ENCODE measurements at places on chromosomes 11 and 22.
A peak's percentile ranks its signal among the peaks of the same experiment; 100 is the strongest.

DNA sequence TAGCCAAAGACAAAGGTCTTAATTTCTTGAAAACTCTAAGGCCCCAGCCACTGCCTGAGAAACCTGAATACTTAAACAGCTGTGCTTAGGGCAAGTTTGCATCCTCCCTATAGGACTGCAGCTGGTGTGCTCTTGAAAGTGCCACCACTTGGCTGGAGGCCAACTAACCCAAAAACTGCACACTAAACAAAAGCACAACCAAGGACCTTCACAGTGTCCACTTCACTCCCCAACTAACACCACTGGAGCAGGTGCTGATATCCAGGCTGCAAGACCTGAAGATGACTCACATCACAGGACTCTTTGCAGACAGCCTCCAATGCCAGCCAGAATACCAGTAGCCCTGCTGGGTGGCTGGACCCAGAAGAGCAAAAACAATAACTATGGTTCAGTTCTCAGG, 357.7 kb upstream of the ARHGAP42 start:
- no peak for DNase-seq

GRCh38 chr11:44804449-44805437, 78.0 kb downstream of the TSPAN18 start:
- no peak for DNase-seq

DNA sequence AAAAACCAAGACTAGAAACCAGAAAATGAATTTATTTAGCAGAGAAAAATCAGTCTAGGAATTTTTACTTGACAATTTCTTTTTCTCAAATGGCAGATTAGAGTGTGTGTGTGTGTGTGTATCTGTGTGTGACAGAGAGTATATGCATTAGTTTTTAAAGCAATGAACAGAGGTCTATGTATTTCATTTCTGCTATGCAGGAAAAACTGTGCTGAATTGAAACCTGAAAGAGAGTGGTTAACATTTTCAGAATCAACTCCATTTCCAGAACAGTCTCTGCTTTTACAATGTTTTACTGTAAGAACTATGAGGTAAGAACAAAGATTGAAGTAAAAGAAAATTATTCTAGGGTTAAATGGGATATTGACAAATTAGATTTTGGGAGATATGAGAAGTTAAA, 114.8 kb downstream of the GRM5 start:
- no peak for DNase-seq

GRCh38 chr11:113647108-113647507, 59.0 kb downstream of the TMPRSS5 start:
- DNase-seq, result no peak

DNA sequence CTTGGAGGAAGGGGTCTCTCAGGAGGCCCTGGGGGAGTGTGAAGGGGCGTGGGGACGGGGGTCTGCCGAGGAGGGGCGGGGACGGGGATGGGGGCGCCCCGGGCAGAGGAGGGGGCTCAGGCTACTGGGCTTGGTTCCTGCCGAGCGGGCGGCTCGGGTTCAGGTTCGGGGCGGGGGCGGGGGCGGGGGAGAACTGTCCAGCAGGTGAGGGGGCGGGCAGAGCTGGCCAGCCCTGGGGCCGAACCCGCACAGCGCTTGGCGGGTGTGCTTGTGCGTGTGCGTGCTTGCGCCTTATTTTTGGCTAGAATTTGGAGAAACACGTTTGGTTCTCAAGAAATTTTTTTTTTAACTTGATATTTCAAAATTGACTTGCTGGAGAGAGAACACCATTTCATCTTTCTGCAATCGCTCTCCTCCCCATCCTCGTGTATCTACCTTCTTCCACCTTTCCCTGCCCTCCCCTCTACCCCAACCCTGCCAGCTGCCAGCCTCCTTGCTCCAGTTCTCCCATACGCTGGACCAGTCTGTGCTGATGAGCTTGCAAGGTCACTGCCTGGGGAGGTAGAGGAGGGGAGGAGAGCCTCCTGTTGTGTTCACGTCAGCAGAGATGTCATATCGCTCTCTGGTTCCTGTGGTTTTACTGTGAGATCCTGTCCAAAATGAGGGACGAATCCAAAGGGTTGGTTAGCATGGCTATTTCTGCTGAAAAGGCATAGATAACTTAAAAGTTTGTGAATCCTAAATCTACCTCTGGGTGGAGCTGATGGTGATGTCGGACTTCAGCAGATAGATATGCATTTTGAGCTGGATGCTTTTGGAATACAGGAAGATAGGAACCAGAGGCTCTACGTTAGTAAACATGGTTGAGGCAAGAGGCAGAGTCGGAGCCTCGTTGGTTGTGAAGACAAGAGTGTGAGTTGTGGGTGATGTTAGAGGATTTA, 668 bp downstream of the MADD start:
- DNase-seq, result peak; percentile 33

GRCh38 chr11:23539556-23539955, 679.3 kb upstream of the CCDC179 start:
- no peak for DNase-seq

DNA sequence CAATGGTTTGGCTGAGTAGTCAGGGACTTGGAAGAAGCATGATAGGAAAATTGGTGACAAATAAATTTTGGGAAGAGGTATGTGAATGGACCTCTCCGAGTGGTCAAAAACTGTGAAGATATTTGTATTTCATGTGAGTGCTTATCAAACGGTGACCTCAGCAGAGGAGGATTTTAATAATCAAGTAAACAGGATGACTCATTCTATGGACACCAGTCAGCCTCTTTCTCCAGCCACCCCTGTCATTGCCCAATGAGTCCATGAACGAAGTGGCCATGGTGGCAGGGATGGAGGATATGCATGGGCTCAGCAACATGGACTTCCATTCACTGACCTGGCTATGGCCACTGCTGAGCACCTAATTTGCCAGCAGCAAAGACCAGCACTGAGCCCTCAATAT, 21.2 kb downstream of the MS4A4E start:
- DNase-seq, result no peak

- no peak for DNase-seq
These were observed 24.6 kb downstream of the TP53I11 start for GRCh38 chr11:44926036-44926435.

DNA sequence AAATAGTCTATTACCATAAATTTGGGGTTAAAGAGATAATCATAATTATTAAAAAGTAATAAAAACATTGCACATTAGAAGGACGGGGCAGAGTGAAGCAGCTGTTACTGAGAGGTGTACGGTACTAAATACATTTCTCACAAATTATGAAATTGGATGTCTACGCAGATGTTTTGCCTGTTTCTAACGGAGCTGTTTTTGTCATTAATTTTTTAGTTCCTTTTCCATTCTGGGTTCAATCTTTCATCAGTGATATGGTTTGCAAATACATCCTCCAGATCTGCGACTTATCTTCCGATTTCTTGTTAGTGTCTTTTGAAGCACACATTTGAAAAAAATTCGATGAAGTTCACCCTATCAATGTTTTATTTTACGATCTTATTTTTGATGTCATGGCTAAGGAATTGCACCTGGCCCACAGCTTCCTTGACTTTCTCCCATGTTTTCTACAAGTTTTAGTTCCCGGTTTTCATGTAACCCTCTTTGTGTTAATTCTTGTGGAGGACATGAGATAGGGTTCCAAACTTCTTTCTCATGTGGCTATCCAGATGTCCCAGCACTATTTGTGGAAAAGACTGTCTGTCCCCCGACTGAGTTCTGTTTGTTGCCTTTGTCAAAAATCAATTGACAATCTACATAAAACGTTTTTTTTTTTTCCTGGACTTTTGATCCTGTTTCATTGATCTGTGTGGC, 21.3 kb upstream of the KRTAP5-6 start:
- DNase-seq, result no peak

GRCh38 chr11:131160846-131161245, 209.6 kb upstream of the NTM start:
- no peak for DNase-seq

GRCh38 chr11:130737866-130738431, 178.3 kb downstream of the SNX19 start:
- DNase-seq, result no peak

DNA sequence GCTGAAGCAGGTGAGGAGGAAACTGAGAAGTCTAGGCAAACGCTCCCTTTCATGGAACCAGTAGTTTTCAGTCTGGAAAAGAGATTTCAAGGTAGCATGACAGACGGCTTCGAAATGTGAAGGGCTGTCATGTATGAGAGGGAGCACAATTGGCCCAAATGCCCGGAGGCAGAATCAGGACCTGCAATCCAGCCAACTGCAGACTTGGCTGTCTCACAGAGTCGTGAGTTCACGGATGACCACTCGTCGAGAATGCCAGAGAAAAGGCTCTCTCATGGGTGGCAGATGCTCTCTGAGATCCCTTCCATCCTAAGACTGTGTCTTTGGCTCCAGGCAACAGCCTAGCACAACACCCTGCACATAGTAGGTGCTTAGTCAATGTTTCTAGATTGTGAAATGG, 134.8 kb downstream of the DSCAML1 start:
- DNase-seq, result no peak

Data from NCI-H1092 (cell line).